Cardiac muscle cell (in vitro differentiated cells and primary cell): ENCODE measurements at places on chromosomes 2 and 18.

- DNase-seq = peak; percentile 17
Observed at GRCh38 chr2:27752551-27753237, 18.8 kb upstream of the MRPL33 start.

DNA sequence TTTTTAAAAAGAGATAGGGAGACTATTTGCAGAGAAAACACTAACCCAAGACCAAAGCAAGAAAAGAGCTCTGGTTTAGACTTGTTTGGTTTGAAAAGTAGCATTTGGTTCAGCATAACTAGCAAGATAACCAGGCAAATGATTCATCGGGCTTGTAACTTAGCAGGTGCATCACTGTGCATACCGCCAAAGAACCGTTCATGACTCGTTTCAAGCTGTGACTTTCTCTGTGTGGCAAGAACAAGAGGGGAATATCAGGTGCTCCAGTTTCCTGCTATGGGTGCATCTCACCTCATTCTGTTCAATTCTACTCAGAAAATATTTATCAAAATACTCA, 244.9 kb downstream of the ETAA1 start:
- DNase-seq = no peak

DNA sequence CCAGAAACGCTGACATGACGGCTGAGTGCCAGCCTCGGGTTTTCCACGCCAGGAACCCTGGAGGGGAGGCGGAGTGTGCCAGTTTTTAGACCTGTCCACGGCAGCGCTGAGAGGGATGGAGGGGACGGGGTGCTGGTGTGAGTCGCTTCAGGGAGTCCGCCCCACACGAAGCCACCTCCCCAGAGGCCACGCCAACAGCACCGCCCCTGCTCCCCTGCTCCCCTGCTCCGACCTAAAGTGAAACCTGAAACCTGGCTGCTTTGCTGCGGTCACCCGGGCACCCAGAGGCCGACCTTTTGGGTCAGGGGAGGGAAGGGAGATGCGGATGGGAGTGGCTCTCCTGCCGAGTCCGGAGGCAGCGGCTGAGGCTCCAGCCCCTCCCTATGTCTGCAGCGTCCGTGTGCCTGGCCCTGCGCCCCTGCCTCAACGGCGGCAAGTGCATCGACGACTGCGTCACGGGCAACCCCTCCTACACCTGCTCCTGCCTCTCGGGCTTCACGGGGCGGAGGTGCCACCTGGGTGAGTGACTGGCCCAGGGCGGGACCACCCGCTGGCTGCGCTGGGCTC, 38.1 kb downstream of the SNED1 start:
- DNase-seq = peak; percentile 72

GRCh38 chr2:59733970-59734369, 819.5 kb downstream of the BCL11A start:
- DNase-seq = no peak

DNA sequence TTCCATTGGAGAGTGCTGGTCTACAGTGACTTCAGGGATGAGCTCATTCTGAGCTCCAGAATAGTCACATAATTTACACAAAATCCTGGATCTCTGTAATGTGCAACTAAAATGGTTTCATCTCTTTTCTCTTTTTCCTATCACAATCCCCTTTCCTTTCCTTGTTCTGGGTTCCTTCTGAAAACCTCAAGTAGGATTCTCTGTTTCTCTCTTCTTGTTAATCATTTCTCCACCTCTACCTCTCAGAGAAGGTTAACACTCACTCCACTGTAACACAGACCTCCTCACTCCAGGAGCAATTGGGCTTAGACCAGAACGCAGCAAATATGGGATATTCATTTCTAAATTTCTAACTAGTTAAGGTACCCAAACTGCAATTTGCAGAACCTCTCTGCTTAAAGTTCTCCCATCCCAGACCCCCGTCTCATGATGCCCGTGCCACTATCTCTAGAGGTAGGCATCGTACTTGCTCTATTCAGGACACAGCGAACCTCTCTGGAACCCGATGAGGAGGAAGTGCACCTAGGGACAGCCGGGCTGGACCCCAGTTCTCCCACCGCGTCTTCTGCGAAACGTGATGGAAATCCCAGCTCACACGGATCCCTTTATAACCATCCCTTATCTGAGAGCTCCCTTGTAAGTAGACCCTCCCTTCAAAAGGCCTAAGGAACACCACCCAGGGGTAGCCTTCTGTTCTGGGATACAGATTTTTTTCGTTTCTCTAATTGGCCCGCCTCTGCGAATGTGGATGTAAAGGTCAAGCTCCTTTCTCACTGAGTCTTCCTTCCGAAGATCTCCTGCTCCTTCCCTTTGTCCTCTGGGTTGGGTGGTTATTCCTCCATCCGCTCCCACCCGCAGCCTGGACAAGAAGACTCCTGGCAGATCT, 1.3 kb downstream of the FOXI3 start:
- DNase-seq = no peak

- peak; percentile 22 for DNase-seq
Observed at GRCh38 chr2:112001942-112002341, 53.1 kb upstream of the TMEM87B start.

DNA sequence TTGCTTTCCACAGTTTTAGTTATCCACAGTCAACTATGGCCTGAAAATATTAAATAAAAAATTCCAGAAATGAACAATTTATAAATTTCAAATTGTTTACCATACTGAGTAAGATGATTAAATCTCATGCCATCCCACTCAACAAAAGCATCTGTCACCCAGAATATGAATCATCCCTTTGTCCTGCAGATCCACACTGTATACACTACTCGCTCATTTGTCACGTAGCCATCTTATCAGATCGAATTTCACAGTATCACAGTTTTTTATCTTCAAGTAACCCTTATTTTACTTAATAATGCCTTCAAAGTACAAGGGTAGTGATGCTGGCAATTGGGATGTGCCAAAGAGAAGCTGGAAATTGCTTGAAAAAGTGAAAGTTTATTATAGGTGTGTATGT, 291.8 kb upstream of the LRATD1 start:
- DNase-seq = no peak

- no peak for DNase-seq
Observed at GRCh38 chr2:88707003-88707402, 15.5 kb downstream of the RPIA start.

- no peak for DNase-seq
Observed at GRCh38 chr2:75055820-75056675, 97.6 kb downstream of the POLE4 start.

DNA sequence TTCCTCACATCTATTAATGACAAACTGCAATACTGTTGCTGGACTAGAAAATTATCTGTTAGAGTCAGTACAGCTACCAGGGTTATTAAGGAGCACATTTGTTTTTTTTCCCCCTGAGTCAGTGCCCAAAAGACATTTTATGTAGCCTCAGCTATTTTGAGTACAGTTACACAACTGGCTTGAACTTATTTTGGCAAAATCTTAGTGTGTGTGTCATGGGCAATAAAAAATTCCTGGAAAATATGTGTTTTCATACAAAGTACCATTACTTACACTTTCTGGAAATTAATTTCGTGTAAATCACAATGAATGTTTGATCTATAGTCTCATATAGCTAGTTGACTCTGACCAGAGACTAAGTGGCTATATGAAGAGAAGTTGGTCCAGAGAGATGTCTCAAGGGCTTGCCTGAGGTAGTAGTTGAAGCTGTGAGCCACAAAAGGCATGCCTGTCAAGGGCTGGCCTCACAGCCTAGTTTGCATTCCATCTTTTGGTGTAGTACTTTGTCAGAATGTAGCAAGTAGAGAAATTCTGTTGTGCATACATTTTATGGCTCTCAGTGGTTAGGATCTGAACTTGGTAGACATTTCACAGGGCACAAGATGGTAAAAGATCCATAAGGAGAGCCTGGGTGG, 283.4 kb downstream of the MTX2 start:
- DNase-seq = no peak

DNA sequence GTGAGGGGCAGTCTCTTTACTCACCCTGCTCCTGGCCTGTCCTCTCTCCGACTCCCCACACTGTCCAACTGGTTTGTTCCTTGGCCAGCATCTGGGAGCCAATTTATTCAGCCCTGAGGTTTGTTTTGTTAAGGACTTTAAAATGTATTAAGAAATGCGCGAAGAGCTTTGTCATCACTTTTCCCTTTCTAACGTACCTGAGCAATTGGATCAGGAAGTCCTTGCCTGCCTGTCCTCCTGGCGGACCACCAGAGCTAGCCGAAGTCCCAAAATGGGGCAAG, 164.7 kb upstream of the MSH6 start:
- DNase-seq = no peak

DNA sequence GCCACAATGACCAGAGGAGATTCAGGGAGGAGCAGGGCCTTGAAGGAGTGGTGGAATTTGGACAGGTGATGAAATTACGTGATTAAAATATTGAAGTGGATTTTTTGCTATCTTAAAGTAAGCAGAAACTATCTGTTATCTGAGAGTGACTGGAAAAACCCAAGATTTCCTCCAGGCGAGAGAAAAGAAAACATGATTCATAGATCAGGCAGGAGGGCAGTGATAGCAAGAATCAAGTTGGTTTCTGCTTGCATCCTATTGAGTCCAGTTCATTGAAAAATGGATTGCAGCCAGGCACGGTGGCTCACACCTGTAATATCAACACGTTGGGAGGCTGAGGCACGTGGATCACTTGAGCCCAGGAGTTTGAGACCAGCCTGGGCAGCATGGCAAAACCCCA, 127.8 kb downstream of the NXPH2 start:
- no peak for DNase-seq

GRCh38 chr18:49850636-49851035, 37.3 kb upstream of the ACAA2 start:
- no peak for DNase-seq

DNA sequence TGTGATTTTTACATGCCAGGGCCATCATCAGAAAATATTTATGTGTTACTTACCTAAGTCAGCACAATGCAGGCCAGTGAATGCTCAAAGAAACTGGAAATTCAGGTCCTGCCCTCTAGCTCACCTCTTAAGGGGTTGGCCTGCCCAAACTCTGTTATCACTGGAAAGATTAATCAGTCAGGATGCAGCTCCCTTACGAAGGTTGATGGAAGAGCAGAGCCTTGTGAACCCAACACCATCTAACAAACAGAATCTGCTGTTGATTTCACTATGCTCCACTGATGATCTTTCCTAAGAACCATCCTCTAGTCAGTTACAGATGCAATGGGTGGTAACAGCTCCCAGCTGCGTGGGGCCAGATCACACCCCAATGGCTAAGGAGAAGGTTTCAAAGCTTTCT, 38.2 kb downstream of the SOX11 start:
- no peak for DNase-seq

- peak; percentile 10 for DNase-seq
Observed at GRCh38 chr2:189254268-189254883, 74.8 kb upstream of the COL5A2 start.

GRCh38 chr2:101974663-101975062, 17.1 kb upstream of the IL1R2 start:
- DNase-seq = no peak

DNA sequence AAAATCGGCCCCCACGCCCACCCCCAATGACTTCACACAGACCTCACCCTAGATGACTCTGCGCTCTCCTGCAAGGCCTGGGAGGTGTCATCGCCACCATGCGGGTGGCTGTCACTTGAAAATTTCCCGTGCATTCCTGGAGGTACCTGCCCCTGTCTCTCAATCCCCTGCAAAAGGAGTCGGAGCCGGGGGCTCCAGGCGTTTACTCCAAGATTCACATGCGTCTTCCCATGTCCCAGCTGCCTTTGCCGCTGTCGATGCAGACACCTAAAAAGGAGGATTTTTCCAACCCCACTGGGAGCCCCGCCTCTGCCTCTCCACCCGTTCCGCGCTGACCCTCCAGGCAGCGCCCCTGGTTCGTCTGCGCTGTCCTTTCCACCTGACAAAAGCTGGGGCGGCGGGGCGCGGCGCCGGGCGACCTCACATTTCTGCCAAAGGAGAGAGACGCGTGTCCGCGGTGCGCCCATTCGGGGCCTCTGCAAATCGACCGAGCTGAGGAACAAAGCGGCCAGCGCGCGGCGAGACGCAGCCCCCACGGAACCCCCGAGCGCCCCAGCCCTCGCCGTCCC, 667 bp downstream of the REEP1 start:
- peak; percentile 48 for DNase-seq

GRCh38 chr2:118521272-118521671, 326.2 kb downstream of the EN1 start:
- DNase-seq = no peak

DNA sequence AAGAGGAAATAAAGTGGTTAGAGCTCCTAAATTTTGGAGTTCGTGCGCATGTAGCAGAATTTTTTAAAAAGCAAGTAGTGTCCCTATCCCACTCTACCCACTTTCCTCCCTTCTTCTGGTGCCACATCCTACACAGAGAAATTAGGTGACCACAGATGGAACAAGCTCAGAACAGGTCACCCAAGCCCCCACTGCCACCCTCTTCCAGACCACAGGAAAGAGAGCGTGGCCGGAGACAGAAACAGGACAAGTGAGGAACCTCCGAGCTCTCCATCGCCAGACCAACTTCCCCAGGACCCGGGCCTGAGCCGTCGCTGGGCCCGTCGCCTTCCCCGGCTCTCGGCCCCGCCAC, 433 bp downstream of the NPC1 start:
- no peak for DNase-seq

GRCh38 chr2:27069961-27070618, 1.4 kb downstream of the OST4 start:
- no peak for DNase-seq

- DNase-seq = no peak
Observed at GRCh38 chr2:233440714-233441113, 86.4 kb downstream of the DGKD start.

DNA sequence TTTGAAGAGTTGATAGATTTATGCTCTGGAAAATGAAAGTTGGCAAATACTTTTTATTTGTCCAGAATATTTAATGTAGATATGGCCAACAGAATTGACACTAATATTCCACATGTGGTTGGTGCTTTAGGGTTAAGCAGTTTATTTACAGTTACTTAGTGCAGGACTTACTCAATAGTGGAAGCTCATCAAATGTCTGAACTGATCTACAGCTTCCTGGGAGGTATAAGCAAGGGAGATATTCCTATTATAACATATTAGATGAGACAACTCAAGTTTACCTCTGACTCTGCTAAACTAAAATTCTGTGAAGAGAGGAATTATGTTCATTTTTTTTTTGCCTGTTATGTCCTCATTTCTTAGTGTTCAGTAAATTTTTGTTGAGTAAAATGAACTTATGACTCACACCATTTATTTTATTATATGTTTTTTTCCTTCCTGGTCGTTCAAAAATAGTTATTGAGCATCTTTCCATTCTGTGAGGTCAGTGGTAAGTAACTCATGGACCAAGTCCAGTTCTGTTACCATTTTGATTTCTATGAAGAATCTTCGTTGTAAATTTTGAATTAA, 13.6 kb downstream of the ABI2 start:
- no peak for DNase-seq

DNA sequence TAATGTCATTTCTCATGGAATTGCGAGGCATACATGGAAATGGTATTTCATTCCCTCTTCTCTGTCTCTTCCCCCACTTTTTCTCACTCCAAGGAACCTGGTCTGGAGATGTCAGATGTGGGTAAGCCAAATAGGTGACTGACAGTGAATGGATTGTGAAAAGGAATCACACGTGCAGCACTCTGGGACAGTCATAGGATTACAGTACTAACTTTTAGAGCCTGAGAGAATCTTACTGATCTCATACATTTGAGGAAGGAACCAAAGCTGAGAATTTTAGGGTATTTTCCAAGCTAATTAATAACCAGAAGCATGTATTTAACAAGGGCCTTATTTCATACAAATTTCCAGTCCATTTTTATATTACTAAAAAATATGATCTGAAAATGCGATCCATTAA, 58.1 kb upstream of the ERBB4 start:
- no peak for DNase-seq
